ENCODE measurements at places on chromosomes 5 and 9. TPM values are rescaled to one million over a fixed set of nuclear protein-coding genes. Genes with fewer than 3 reads are reported as not detected.

- no peak overlapping the region for H3K27ac ChIP-seq
- no peak overlapping the region for H3K4me3 ChIP-seq
- no peaks in the 10 kb centered on the region for H3K4me1 ChIP-seq
- peak; percentile 58 for DNase-seq
These were observed 32.9 kb downstream of the PRRX2 start for GRCh38 chr9:129698254-129698757.

Gene IL4
- not detected for total RNA-seq

Gene ERBIN
- total RNA-seq: 43.6 TPM

Gene SGTB
- 10.8 TPM for total RNA-seq

Gene SLC23A1
- total RNA-seq: 0.38 TPM

DNA sequence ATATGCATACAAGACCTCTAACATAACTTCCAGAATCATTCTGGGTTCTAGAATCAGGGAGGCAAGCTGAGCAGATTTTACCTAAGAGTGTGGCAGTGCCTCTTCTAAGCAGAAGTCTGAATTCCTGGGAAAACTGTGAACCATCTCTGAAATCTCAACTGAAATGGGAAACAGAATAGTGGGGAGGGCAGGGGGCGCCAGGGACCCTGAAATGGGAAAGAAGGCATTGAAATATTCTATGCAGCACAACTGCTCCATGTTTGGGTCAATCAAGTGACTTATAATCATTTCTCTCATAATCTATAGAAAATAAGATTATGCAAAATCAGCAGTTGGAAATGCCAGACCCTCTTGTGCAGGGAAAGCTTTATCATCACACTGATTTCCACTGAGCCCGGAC lies 156.1 kb downstream of the EBF1 start:
- no peaks in the 10 kb centered on the region for H3K27me3 ChIP-seq
- H3K4me3 ChIP-seq: no peak overlapping the region
- no peak for DNase-seq
- H3K36me3 ChIP-seq: no peaks in the 10 kb centered on the region
- H3K27ac ChIP-seq: no peak overlapping the region

- H3K4me1 ChIP-seq: no peaks in the 10 kb centered on the region
- DNase-seq: no peak
- no peaks in the 10 kb centered on the region for H3K27me3 ChIP-seq
- no peak overlapping the region for H3K27ac ChIP-seq
- no peaks in the 10 kb centered on the region for H3K36me3 ChIP-seq
- no peak overlapping the region for H3K4me3 ChIP-seq
These were observed 36.0 kb downstream of the BNIP1 start for GRCh38 chr5:173180331-173180730.

- H3K27me3 ChIP-seq: peaks cover 1% of the 10 kb centered on the region
- H3K27ac ChIP-seq: no peak overlapping the region
- no peaks in the 10 kb centered on the region for H3K4me1 ChIP-seq
- H3K36me3 ChIP-seq: no peaks in the 10 kb centered on the region
- no peak for DNase-seq
- no peak overlapping the region for H3K4me3 ChIP-seq
These were observed 178.3 kb downstream of the PDE4D start for GRCh38 chr5:59715228-59715627.

DNA sequence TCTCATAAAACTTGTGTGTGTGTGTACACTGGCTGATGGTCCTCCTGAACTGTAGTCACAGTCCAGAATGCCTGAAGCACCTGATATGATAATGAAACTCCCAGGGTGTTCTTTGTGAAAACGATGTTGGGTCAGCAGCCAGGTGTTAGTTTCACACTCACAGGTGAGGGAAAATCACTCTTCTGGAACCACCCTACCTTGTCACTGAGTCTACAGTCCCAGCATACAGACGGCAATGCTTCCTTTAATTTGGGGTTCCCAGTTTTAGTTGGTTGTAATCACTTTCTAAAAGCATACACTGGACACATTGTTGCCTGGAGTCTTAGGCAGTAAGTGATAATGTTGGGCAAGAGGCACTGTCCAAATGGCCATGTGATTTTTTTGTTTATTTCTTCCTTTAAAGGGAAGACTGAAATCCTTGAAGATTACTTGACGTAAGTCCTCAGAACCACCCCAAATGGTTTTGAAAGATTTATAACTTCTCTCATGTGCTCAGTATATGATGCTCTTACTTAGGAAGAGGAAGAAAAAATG lies 18.2 kb upstream of the MGAT1 start:
- no peak overlapping the region for H3K27ac ChIP-seq
- H3K27me3 ChIP-seq: no peaks in the 10 kb centered on the region

DNA sequence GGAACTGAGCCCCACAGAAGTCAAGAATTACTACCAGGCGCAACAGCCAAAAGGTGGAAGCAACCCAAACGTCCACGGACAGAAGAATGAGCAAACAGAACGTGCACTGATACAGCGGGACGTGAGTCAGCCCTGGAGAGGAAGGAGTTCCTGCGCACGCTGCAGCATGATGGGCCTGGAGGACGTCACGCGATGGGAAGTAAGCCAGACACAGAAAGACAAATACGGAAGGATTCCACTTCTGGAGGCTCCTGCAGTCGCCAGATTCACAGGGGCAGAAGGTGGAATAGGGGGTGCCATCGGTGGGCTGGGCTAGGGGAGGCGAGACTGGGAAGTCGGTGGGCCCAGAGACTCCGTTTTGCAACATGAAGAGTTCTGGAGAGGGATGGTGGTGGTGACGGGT lies 80.3 kb upstream of the PHYKPL start:
- no peaks in the 10 kb centered on the region for H3K27me3 ChIP-seq
- no peak overlapping the region for H3K4me3 ChIP-seq
- DNase-seq: no peak

Gene SV2C
- not detected for total RNA-seq

GRCh38 chr9:3508521-3509291 lies 17.1 kb downstream of the RFX3 start:
- DNase-seq: no peak
- H3K27me3 ChIP-seq: no peaks in the 10 kb centered on the region
- H3K4me1 ChIP-seq: no peaks in the 10 kb centered on the region
- H3K27ac ChIP-seq: peak overlapping the region; percentile 88
- no peaks in the 10 kb centered on the region for H3K36me3 ChIP-seq
